Activated CD4-positive, alpha-beta T cell treated with anti-CD3 and anti-CD28 coated beads for 36 hours (primary cell): ENCODE measurements at places on chromosomes 11 and 22.
A peak's percentile ranks its signal among the peaks of the same experiment; 100 is the strongest.

DNA sequence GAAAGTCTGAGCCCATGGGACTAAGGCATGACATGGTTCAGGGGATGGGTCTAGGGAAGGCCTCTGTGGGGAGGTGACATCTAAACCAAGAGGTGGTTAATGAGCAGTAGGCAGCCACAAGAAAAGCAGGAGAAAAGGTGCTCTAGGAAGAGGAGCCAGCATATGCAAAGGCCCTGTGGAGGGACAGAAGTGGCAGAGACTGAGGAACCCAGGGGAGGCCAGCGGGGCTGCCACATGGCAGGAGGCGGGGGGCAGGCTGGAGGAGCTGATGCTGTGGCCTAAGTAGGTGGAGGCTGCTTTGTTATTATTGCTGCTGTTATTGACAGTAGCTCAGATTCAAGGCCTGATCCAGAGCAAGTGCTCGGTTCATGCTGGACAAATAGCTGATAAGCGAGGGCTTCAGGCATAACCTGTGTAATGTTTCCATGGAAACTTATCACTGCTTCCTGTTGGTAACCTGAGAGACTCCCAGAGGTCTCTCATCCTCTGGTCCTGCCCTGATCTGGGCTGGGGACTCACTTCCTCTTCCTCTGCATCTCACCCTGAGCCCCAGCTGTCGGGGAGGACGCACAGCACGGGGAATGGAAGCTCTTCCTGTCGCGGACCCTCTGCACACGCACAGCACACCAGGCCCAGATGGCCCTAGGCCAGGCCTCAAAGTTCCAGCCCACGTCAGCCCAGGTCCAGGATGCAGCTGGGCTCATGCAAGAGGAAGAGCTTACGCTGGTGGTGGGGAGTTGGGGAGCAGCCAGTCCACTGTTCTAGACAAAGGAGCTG, 75.2 kb upstream of the TP53I11 start:
- peak; percentile 18 for DNase-seq

DNA sequence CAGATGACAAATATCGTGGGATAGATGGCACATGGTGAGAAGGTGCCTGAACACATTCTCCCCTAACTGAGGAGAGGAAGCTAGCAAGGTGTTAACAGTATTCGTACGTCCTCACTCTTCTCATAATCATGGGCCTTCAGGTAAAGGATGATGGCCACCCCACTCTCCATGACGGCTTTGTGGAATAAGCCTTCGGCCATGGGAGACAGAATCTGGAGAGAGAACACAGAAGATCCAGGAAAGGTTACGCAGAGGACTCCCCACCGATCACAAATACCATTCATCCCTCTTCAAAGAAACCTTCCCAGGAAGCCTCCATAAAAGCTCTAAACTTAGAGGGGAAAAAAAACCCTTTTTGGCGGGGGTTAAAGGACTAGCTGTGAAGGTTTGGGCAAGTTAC, 189.9 kb downstream of the BCR start:
- no peak for DNase-seq

GRCh38 chr11:47083913-47084312, 92.8 kb downstream of the ARFGAP2 start:
- DNase-seq = no peak

GRCh38 chr11:35056391-35057093, 82.4 kb upstream of the CD44 start:
- no peak for DNase-seq

GRCh38 chr11:59267196-59267595, 54.5 kb upstream of the MPEG1 start:
- DNase-seq = no peak

GRCh38 chr22:19658967-19659804, 55.1 kb upstream of the SEPTIN5 start:
- DNase-seq = no peak

GRCh38 chr11:45652781-45653180, 12.6 kb downstream of the CHST1 start:
- DNase-seq = no peak

- DNase-seq = peak; percentile 66
These were observed at the start of gene KMT5B for GRCh38 chr11:68213135-68213515. TSS of gene KMT5B (minus strand) at chr11:68213296. CDS start at chr11:68190076, 23,220 bp downstream.
